Activated CD4-positive, alpha-beta T cell treated with anti-CD3 and anti-CD28 coated beads, Interleukin-2, amount 10 ng/mL, durations not matched to agents 7 days and 5 days (primary cell): ENCODE measurements at places on chromosomes 1 and 21. TPM values are rescaled to one million over a fixed set of nuclear protein-coding genes. Genes with fewer than 3 reads are reported as not detected.

- peaks cover 81% of the 10 kb centered on the region for H3K4me1 ChIP-seq
- H3K36me3 ChIP-seq: peaks cover 70% of the 10 kb centered on the region
- peak overlapping the region; percentile 100 for H3K27ac ChIP-seq
- no peaks in the 10 kb centered on the region for H3K27me3 ChIP-seq
- H3K4me3 ChIP-seq: no peak overlapping the region
Measured at GRCh38 chr1:44806025-44806703, 987 bp downstream of the DYNLT4 start.

DNA sequence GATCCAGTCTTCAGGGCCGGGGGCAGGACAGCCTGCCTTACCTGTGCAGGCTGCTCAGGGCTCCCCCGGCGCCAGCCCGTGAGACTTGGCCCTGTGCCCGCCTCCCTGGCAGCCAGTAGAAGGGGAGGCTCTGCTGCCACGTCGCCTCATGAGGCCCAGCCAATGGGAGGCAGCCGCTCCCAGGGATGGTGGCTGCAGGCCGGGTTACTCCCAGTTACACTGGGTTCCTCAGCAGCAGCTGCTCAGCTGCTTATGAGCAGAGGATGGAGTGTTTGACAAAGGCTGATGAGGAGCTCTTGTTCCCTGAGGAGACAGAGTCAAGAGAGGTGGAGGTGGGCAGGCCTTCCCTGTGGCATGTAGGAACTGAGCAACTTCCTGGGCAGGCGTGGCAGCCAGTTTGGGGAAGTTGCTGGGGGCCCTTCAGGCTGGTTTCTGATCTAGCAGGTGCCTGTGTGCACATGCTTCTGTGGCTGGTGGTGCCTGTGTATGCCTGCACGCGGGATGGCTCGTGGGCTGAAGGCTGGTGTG, 5.5 kb downstream of the MFSD2A start:
- H3K4me1 ChIP-seq: peaks cover 26% of the 10 kb centered on the region

DNA sequence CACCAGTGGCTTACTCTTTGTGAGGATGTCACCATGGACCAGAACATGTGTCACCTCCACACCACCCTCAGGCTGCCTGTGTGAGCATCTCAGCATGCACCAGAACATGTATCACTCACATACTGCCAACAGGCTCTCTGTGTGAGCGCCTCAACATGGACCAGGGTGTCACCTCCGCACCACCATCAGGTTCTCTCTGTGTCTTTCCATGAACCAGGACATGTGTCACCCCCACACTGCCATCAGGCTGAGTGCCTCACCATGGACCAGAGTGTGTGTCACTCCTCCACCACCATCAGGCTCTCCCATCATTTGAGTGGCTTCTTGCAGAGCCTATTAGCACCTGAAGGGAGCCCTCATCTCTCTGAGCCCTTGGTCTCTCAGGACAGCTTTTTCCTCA, 125.2 kb downstream of the ZNF648 start:
- H3K27ac ChIP-seq: no peak overlapping the region
- H3K4me3 ChIP-seq: no peak overlapping the region
- H3K4me1 ChIP-seq: no peaks in the 10 kb centered on the region

DNA sequence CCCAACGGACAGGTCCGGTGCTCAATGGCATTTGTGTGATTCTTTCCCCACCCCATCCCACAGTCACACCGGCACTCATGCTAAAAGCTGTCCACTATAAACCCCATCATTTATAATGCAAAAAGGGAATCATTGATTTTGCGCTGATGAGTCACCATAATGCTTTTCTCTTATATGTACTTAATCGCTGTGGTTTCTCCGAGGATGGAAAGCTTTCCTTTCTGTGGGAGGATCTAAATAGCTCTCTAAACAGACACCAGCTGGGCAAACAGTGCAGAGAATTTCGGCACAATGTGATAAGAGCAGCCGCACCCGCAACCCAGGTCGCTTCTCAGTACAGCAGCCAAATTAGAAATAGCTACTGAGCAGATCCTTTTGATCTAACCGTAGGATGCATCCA, 85.6 kb downstream of the SETD4 start:
- no peak overlapping the region for H3K4me3 ChIP-seq
- DNase-seq: no peak
- no peaks in the 10 kb centered on the region for H3K4me1 ChIP-seq
- H3K27me3 ChIP-seq: peaks cover 3% of the 10 kb centered on the region
- H3K36me3 ChIP-seq: no peaks in the 10 kb centered on the region
- H3K27ac ChIP-seq: no peak overlapping the region

DNA sequence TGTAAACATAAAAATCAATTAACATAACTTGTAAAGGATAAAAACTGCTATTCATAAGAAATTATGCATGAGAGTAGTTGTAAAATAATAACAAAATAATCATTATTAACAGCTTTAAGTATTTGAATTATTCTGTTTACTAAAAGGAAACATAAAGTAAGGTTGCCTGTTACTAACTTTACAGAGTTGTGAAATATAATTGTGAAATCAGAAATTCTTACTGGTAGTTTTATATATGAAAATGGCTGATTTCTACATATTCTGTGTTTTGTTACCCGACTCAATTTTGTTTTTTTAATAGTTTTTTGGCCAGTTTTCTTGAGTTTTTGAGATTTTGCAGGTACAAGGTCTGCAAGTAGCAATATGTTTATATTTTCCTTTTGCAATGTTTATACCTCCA, 27.8 kb downstream of the FNBP1L start:
- DNase-seq: no peak
- peaks cover 3% of the 10 kb centered on the region for H3K27me3 ChIP-seq
- no peak overlapping the region for H3K4me3 ChIP-seq
- H3K27ac ChIP-seq: no peak overlapping the region
- H3K36me3 ChIP-seq: peaks cover 2% of the 10 kb centered on the region
- H3K4me1 ChIP-seq: no peaks in the 10 kb centered on the region

DNA sequence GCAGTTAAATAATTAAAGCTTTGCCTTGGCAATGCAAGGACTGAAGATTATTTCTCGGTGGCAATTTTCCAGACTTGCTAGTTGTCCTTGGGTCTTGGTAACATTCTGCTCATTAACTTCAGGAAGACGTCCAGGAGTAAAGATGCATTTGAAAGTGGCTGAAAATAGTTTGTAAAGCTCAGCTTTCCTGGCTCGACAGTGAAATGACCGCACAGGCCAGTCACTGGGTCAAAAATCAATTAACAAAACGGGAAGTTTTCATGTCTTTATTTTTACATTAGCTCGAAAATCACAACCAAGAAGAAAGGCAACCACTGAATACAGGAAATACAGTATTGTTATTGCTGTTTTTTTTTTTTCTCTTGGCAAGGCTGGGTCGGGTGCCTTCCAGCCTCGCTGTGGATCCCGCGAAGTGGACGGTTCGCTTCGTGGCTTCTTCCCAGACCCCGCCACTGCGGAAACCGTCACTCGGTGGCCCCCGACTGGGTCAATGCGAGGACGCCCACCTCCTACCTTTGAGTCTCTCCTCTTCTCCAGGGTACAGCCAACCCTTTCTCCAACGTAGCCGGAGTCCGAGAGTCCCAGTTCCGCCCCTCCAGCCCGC, 479 bp upstream of the SNX7 start:
- peak overlapping the region; percentile 44 for H3K4me3 ChIP-seq
- no peaks in the 10 kb centered on the region for H3K36me3 ChIP-seq
- H3K27ac ChIP-seq: no peak overlapping the region
- H3K4me1 ChIP-seq: peaks cover 10% of the 10 kb centered on the region
- DNase-seq: no peak

- H3K27me3 ChIP-seq: no peaks in the 10 kb centered on the region
- no peak overlapping the region for H3K4me3 ChIP-seq
- no peak overlapping the region for H3K27ac ChIP-seq
- no peak for DNase-seq
- H3K36me3 ChIP-seq: no peaks in the 10 kb centered on the region
Measured at GRCh38 chr1:56331207-56331891, 248.0 kb downstream of the PLPP3 start.

GRCh38 chr1:76868154-76868882, 1.0 kb downstream of the ST6GALNAC5 start:
- peak overlapping the region; percentile 66 for H3K4me3 ChIP-seq
- no peaks in the 10 kb centered on the region for H3K36me3 ChIP-seq

GRCh38 chr1:107434361-107434693, 293.5 kb downstream of the NTNG1 start:
- no peak overlapping the region for H3K27ac ChIP-seq
- H3K4me1 ChIP-seq: no peaks in the 10 kb centered on the region
- peaks cover 5% of the 10 kb centered on the region for H3K27me3 ChIP-seq
- DNase-seq: no peak
- no peak overlapping the region for H3K4me3 ChIP-seq

- peak overlapping the region; percentile 99 for H3K27ac ChIP-seq
- no peaks in the 10 kb centered on the region for H3K27me3 ChIP-seq
- peak; percentile 51 for DNase-seq
- peaks cover 21% of the 10 kb centered on the region for H3K36me3 ChIP-seq
- H3K4me1 ChIP-seq: peaks cover 25% of the 10 kb centered on the region
Measured at GRCh38 chr1:36223381-36223995, 755 bp upstream of the THRAP3 start.

DNA sequence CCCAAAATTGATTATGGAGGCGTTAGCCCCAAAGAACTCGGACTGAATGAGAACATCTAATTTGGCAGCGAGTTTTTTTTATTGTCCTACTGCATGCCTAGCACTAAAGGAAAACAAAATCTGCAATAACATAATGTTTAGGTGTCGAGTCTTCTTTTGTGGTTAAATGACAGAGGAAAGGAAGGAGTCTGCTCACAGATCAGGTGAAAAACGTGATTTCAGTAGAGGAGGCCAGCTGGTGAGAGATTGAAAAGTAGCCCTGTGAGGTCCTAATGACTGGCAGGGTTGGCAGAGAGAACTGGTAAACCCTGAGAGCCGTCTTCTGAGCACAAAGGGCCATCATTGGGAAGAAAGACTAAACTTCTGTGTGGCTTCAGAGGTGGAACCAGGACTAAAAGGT, 24.2 kb downstream of the WDTC1 start:
- peaks cover 2% of the 10 kb centered on the region for H3K36me3 ChIP-seq
- no peak overlapping the region for H3K4me3 ChIP-seq
- DNase-seq: no peak
- no peaks in the 10 kb centered on the region for H3K27me3 ChIP-seq

- H3K4me3 ChIP-seq: no peak overlapping the region
- no peak overlapping the region for H3K27ac ChIP-seq
- H3K36me3 ChIP-seq: peaks cover 26% of the 10 kb centered on the region
- H3K27me3 ChIP-seq: no peaks in the 10 kb centered on the region
- H3K4me1 ChIP-seq: no peaks in the 10 kb centered on the region
Measured at GRCh38 chr1:231803353-231803752, 176.8 kb downstream of the DISC1 start.

DNA sequence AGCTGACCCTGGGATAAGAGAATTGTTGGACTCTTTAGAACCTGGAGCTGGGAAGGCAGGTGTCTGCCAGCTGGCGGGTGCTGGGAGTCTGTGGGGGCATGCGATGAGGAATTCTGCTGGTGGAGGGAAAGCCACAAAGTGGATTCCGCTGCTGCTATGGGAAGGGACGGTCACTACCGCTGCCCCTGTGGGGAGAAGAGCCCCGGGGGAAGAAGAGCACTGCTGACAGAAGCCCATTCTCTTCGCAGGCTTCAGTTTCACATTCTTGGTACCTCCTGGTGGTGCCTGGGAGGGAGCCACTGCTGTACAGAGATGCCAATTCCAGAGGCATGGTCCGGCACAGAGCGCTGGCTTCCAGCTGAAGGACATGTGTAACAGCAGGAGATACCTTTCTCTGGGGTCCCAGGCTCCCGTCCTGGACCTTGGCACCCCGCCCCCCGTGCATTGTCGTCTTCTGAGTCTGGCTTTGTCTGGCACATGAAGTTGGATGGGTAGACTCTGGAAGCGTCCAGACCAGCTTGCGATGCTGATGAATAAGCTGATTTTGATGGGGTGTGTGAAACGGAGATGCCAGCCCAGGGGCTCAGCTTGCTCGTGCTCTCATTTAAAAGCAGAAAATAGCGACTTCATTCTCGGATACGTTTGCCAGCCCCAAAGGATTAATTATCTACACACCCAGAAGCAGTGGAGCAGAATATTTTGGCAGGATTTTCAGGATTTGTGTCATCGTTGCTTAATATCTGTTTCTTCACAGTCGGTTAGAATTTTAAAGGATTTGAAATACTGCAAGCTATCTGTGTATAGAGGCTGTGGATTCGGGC, 13.2 kb downstream of the PDXK start:
- no peaks in the 10 kb centered on the region for H3K27me3 ChIP-seq
- DNase-seq: no peak
- H3K36me3 ChIP-seq: peaks cover 3% of the 10 kb centered on the region
- peak overlapping the region; percentile 11 for H3K27ac ChIP-seq

DNA sequence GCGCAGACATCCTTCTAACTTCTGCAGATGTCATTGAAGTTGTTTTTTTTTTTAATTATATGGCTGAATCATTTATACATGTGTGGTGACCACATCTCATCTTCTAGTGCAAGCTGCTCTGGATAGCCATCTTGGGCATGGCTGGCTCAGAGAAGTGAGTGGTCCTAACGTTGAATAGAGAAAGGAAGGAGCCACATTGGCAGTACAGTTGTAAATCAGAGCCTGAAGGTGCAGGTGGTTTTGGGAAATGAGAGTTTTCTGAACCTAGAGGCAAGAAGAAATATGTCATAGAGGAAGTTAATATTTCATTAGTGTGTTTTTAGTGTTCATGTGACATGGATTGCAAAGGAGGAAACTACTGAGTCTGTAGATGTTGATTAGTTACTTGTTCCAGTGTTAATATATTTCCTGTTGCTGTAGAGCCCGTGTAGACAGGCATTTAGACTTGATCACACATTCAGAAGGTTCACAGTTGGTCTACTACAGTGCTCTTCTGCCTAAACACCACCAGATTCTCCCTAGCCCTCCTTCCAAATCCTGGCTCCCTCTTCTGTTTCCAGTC, 163.7 kb downstream of the ROR1 start:
- no peaks in the 10 kb centered on the region for H3K27me3 ChIP-seq
- H3K36me3 ChIP-seq: no peaks in the 10 kb centered on the region
- no peak for DNase-seq

DNA sequence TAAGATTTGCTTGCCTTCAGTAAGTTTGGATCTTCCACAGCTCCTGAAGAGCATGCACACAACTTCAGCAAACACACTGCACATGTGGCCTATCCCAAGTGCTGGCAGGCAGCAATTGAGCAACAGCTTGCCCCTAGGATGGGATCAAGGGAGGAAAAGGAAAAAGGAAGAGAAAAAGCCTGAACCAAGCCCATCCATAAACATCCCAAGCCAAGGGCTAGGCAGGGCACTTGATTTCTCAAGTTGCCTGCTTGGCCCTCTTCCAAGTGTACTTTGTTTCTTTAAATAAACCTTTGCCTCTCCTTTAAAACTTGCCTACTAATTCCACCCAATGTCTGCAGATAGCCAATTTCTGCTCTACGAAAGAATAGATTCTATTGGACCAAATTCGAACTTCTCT, 49.0 kb upstream of the OLFM3 start:
- H3K36me3 ChIP-seq: no peaks in the 10 kb centered on the region
- no peak for DNase-seq
- no peak overlapping the region for H3K27ac ChIP-seq
- H3K27me3 ChIP-seq: no peaks in the 10 kb centered on the region
- no peaks in the 10 kb centered on the region for H3K4me1 ChIP-seq

GRCh38 chr21:24367936-24368335, 1239.3 kb downstream of the MRPL39 start:
- H3K4me3 ChIP-seq: no peak overlapping the region
- no peaks in the 10 kb centered on the region for H3K27me3 ChIP-seq
- no peaks in the 10 kb centered on the region for H3K4me1 ChIP-seq
- no peak overlapping the region for H3K27ac ChIP-seq
- no peaks in the 10 kb centered on the region for H3K36me3 ChIP-seq

GRCh38 chr1:156668801-156669637, 8.2 kb downstream of the NES start:
- H3K36me3 ChIP-seq: no peaks in the 10 kb centered on the region
- H3K27ac ChIP-seq: no peak overlapping the region
- peaks cover 9% of the 10 kb centered on the region for H3K4me1 ChIP-seq

PPM1J gene
- not detected for total RNA-seq

RPS6KC1 gene
- 9.8 TPM for total RNA-seq
